ENCODE measurements at places on chromosomes 7 and 10. TPM values are rescaled to one million over a fixed set of nuclear protein-coding genes. Genes with fewer than 3 reads are reported as not detected.

Gene TUBB8
- total RNA-seq = not detected

GRCh38 chr7:43039346-43039745 lies 73.1 kb upstream of the HECW1 start:
- H3K4me1 ChIP-seq = no peaks in the 10 kb centered on the region
- no peaks in the 10 kb centered on the region for H3K36me3 ChIP-seq
- no peak for DNase-seq
- no peak overlapping the region for H3K27ac ChIP-seq
- H3K4me3 ChIP-seq = no peak overlapping the region

- H3K27ac ChIP-seq = no peak overlapping the region
- no peaks in the 10 kb centered on the region for H3K36me3 ChIP-seq
- H3K27me3 ChIP-seq = no peaks in the 10 kb centered on the region
- no peak overlapping the region for H3K4me3 ChIP-seq
Measured at GRCh38 chr7:25664593-25664992, 436.3 kb upstream of the NPVF start.

DNA sequence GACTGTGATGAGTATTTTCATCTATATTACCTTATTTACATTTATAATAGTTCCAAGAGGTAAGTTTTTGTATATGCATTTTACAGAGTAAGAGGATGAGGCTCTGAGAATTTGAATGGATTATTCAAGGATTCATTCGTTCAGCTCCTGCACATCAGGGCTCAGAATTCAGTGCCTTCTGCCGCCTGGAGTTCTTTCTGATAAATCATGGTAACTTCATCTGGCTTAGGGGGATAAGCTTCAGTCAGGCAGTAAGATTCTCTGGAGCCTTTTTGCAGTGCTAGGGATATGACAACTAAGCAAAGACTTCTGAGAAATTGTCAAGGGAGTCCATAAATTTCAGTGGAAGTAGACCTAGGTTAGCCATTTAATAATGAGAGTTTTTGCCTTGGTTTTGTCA lies 668.6 kb downstream of the NRG3 start:
- no peaks in the 10 kb centered on the region for H3K36me3 ChIP-seq
- no peaks in the 10 kb centered on the region for H3K4me1 ChIP-seq
- DNase-seq = no peak
- no peak overlapping the region for H3K27ac ChIP-seq

GRCh38 chr7:12458520-12459131 lies 55.0 kb upstream of the VWDE start:
- no peaks in the 10 kb centered on the region for H3K36me3 ChIP-seq
- H3K27me3 ChIP-seq = no peaks in the 10 kb centered on the region
- H3K4me3 ChIP-seq = no peak overlapping the region
- no peak for DNase-seq
- no peaks in the 10 kb centered on the region for H3K4me1 ChIP-seq
- H3K27ac ChIP-seq = no peak overlapping the region

All from Caco-2 (cell line).